T-helper 1 cell (primary cell): ENCODE measurements at places on chromosomes 12 and 14.

DNA sequence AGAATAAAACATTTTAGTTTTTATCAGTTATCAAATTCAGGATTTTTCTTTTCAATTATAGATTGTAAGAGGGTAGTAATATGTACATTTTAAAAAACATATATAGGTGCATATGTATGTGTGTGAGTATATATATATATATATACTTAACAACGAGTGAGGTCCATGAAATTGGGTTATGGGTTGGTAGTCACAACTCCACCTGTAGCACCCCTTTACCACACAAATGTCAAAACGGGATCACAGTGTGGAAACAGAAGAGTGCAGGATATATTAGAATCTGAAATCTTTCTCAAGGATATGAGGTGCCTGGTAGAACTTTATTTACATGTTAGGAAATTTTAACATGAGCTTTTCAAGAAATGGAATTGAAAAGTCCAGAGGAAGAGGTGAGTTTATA is 31.3 kb downstream of the MIA2 start:
- no peak for DNase-seq

DNA sequence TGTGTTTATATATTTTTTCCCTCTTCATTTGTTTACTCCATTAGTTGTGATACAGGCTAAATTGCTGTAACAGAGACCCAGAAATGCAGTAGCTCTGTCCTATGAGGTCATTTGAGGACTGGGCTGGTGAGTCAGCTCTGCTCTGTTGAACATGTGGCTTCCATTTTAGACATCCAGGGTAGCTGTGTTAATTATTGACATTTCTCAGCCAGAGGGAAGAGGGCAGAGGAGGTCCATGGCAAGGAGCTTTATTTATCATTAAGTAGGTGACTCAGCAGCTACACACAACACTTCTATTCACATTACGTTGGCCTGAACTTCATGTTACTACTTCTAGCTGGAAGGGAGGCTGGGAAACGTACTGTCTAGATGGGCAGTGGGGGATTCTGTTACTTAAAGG is 85.4 kb downstream of the PTCSC3 start:
- DNase-seq: no peak

GRCh38 chr14:26394150-26394810 is 203.6 kb downstream of the NOVA1 start:
- DNase-seq: no peak

GRCh38 chr14:64225151-64225757 is 68.9 kb downstream of the ESR2 start:
- no peak for DNase-seq

DNA sequence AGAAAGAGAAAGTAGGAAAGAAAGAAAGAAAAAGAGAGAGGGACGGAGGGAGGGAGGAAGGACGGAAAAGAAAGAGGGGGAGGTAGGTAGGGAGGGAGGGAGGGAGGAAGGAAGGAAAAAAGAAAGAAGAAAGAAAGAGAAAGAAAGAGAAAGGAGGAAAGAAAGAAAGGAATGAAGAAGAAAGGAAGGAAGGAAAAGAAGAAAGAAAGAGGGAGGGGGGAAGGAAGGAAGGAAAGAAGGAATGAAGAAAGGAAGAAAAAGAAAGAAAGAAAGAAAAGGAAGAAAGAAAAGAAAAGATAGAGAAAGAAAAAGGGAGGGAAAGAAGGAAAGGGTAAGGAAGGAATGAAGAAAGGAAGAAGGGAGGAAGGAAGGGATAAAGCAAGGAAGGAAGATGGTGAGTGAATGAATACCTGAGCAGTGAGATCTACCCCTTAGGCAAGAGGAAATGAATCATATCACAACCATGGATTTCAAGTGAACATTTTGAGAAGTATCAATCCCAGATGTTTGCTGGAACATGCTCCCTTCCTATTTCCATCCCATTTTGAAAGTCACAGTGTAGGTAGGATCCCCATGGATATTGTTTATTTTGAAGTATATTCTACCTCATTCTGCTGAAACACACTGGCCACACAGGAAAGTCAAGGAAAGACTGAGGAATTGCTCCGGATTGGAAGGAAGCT is 639.4 kb upstream of the TBX3 start:
- DNase-seq: no peak

- no peak for DNase-seq
Observed at GRCh38 chr14:57485635-57486034, 8.0 kb downstream of the CCDC198 start.

- no peak for DNase-seq
Observed at GRCh38 chr14:99657645-99658155, 12.8 kb downstream of the HHIPL1 start.

DNA sequence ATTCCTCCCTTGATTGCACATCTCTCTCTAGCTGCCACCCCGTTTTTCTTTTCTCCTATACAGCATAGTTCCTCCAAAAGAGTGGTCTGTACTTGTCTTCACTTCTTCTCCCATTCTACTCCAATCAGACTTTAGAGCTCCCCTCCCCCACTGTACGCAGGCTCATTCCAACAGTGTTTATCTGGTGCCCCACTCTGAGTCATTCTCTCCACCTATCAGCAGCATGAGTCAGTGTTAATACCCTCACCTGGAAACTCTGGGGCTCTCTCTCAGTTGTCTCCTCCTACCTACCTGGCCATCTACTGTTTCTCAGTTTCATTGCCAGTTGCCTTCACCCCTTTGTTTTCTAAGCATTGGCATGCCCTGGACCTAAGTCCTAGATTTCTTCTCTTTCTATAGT is 175.1 kb upstream of the ARHGAP5 start:
- DNase-seq: no peak

- DNase-seq: peak; percentile 99
Observed at GRCh38 chr14:22556021-22556989, 32.7 kb downstream of the DAD1 start.

DNA sequence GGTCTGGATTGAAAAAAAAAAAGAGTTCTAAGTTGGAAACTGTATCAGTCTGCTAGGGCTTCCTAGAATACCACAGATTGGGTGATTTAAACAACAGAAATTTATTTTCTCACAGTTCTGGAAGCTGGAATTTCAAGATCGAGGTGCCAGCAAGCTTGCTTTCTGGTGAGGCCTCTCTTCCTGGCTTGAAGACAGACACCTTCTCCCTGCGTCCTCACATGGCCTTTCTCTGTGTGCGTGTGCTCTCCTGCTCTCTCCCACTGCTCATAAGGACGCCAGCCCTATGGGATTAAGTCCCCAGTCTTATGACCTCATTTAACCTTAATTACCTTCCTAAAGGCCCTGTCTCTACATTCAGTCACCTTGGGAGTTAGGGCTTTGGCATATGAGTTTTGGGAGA is 215.5 kb downstream of the PIK3C2G start:
- DNase-seq: no peak
